ENCODE measurements at places on chromosomes 6 and 20.

GRCh38 chr20:45732199-45732598 lies 10.1 kb downstream of the SPINT4 start:
- no peak for DNase-seq

DNA sequence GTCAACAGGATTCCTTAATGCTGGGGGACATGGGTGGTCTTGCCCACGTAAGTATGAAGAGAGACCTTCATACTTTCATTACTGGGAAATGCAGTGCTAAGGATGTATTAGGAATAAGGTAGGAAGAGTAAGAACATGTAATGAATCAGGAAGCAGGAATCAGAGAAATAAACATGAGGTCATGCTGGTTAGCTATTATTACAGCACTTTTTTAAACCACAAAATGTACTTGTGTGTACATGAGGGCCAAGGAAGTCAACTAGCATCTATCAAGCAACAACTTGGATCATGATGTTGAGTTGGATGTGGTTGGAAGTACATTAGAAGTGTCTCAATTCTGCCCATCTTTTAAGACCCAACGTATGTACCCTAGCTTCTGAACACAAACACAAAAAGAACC lies 63.5 kb upstream of the E2F3 start:
- no peak for DNase-seq

GRCh38 chr6:2949121-2949520 lies 22.2 kb downstream of the SERPINB6 start:
- DNase-seq = no peak

- DNase-seq = no peak
Measured at GRCh38 chr20:25318471-25319240, 70.8 kb downstream of the PYGB start.

GRCh38 chr6:69416776-69417175 lies 380.0 kb downstream of the LMBRD1 start:
- DNase-seq = no peak

- DNase-seq = no peak
Measured at GRCh38 chr6:73043446-73043845, 181.8 kb downstream of the KHDC1L start.

DNA sequence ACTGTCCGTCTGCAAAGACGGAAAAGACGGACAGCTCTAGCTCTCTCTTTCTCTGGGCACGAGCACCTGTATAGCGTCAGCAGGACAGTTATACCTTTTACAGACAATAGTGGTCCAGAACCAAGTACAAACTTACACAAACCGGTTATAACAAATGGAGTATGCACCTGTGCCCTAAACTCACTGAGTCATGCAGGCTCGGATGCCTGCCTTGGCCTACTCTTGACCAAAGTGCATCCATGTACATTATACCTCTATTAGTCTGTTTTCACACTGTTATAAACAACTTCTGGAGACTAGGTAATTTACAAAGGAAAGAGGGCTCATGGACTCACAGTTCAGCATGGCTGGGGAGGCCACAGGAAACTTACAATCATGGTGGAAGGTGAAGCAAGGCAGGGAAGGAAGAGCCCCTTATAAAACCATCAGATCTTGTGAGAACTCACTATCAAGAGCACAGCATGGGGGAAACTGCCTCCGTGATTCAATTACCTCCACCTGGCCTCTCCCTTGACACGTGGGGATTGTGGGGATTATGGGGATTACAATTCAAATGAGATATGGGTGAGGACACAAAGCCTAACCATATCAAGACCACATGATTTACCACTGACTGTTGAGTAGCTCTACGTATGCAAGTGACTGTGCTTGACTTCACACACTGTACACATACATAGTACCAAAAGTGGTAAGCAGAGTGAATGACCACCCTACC lies 23.1 kb downstream of the MAN1A1 start:
- no peak for DNase-seq

DNA sequence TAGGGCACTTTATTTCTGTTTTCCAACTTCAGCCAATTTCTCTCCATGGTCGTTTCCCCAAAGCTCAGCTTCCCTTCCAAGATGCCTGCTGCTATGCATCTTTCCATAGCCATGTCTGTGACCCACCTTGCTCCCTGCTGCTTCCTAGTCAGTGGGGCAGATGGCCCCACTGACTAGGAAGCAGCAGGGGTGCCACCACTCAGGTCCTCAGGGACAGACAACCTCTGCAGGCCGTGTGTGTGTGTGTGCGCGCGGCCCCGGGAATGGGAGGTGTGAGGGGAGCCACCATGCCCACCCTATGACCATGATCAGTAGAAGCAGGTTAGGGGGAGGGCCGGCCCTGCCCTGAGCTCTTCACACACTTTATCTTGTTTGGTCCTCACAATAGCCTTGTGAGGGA lies 2.7 kb upstream of the IP6K3 start:
- no peak for DNase-seq

- DNase-seq = no peak
Measured at GRCh38 chr6:169803271-169803811, 51.9 kb downstream of the ERMARD start.

DNA sequence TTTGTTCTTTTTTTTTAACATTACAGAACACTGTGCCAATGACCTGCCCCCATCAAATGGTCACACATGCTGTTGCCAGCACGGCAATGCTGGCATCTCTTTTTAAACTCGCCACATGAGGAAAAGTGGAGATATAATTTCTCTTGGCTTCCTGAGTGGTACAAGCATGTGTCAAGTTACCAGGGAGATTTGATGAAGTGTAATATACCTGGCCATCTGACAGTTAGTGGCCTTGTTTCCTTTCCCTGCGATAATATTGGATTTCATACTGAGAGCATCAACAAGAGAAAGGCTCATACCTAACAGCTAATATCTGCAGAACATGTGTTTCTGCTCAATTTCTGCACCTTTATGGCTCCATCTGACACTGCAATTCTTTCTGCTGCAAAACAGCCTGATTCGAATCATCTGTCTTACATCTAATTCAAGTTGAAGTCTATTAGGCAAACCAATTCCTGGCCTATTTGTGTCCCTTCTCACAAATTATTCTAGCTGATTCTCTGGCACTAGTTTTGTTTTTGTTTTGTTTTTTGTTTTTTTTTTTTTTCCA lies 519.5 kb downstream of the PREX1 start:
- no peak for DNase-seq

- DNase-seq = no peak
Measured at GRCh38 chr6:14143305-14143704, 25.7 kb downstream of the CD83 start.

- no peak for DNase-seq
Measured at GRCh38 chr6:146422789-146423375, 120.8 kb upstream of the RAB32 start.

GRCh38 chr20:15619816-15620215 lies 953.4 kb downstream of the KIF16B start:
- no peak for DNase-seq

- no peak for DNase-seq
Measured at GRCh38 chr20:61253640-61254511, 1.8 kb downstream of the CDH4 start.

DNA sequence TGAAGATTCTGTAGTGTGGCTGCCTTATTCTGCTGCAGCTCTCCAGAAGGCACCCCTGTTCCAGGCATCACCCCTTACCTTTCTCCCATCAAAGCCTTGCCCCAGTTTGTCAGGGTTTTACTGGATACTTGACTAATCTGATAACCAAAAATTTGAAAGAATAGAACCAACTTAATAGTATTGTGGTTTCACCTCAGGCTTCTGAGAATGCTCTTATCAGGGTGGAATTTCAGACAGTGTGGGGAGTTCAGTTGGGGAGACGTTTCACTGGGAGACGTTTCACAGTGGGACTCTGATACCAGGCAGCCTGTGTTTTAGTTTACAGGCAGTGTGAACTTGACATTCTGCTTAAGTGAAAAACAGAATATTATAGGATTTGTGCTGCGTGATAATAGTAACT lies 50.5 kb downstream of the SCAND1 start:
- DNase-seq = no peak

GRCh38 chr20:1184638-1185315 lies at the start of gene TMEM74B:
Gene TMEM74B, minus strand, starts transcription at chr20:1184981. Its CDS starts 1,180 bp downstream, at chr20:1183801.
- DNase-seq = no peak

GRCh38 chr6:87905101-87905641 lies 142.5 kb upstream of the SPACA1 start:
- DNase-seq = no peak

- no peak for DNase-seq
Measured at GRCh38 chr20:8601542-8601912, 467.4 kb upstream of the PLCB4 start.

- no peak for DNase-seq
Measured at GRCh38 chr6:19311786-19312185, 525.4 kb upstream of the ID4 start.

DNA sequence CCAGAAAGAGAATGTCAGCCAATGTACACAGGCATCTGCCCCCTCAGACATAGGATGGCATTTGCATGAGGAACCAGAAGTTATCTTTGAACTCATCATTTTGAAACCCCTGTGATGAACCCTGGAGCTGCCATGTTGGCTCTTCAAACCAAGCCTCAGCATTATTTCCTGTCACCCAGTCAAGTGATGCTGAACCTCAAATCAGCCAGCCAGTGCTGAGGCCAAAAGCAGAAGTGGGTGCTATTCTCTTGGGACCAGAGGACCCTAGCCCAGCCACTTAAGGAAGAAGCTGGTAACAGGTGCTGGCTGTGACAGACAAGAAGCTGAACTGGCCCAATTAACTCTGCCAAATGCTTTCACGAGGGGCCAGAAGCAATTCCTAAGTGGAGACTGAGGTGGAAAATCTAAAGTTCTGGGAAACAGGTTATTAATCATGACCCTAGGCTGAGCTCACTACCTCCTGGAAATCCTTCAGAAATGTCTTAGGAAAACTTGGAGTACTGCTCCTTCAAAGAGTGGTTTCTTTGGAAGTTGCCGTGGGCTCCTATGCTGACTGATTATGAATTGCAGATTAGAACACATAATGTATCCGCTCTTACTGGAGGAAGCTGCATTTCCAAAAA lies 4.0 kb downstream of the PKIG start:
- no peak for DNase-seq

GRCh38 chr6:158868890-158869825 lies 50.0 kb upstream of the EZR start:
- DNase-seq = peak; percentile 96

- no peak for DNase-seq
Measured at GRCh38 chr20:63702751-63703470, 4.9 kb downstream of the ARFRP1 start.

All from activated CD4-positive, alpha-beta T cell treated with anti-CD3 and anti-CD28 coated beads for 1 hour (primary cell).